AG04449 (cell line): ENCODE measurements at places on chromosomes 5 and 9.

- DNase-seq: no peak
These were observed 42.8 kb upstream of the IPPK start for GRCh38 chr9:92712767-92713166.

- no peak for DNase-seq
These were observed 79.0 kb downstream of the TAF11L14 start for GRCh38 chr5:17713301-17713700.

DNA sequence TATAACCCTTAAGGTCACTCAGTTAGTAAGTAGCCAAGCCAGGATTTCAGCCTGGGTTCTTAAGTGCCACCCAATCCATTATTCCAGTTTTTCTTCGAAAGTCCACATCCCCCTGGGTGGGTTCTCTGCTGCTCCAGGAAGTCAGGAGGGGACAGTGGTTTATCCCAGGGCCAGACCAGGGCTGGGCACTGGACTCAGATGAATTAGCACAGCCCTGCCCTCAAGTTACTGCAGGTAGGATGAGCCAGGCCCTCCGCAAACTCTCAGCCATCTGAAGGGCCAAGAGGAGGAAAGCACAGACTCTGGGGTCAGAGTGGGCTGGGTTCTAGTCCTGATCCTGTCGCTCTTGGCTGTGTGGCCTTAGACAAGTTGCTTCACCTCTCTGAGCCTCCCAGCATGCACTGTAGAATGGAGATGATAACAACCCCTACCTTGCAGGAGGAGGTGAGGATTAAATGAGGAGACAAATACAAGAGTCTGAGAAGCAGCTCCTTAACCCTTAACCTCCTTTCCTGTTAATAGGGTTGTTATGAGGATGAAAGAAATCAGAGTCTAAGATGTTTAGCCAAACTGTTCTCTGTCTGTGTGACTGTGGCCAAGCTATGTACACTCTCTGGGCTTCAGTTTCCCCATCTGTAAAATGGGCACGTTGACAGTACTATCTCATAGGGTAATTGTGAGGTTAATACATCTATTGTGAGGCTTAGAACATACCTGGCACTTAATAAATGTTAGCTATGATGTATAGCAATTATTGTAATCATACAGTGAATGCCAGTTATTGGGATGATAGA is 6.8 kb upstream of the NEURL1B start:
- DNase-seq: no peak

DNA sequence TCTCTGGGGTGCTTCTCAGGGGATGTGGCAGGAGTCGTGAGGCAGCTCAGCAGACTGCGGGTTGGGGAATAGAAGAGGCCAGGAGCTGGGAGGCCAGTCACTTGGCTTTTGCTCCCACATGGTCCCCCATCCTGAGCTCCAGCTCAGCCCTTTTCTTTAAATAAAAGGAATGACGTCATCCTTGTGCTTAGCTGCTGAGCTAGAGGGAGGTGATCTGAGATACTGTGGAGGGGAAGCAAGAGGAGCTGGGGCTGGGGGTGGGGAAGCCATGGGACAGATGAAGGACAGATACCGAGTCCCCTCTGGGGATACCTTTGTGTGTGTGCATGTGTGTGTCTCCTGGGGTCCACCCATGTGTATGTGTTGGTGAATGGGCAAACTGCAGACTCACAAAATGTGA is 89.0 kb upstream of the ARAP3 start:
- no peak for DNase-seq

DNA sequence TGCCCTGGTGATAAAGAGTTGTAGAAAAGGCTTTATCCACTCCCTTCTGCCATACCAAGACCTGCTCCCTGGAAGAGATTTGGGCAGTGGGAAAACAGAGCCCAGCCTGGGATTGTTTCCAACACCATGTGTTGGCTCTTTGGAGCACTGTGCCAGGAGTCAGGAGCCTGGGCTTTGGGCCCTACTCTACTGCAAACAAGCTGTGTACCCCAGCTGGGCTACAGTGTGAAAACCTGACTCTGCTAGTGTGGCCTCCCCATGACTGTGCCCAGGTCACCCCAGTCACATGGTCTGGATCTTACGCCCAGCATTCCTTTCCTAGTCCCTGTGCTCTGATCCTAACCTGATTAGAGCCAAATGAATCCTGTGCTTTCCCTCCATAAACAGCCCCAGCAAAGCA is 39.3 kb upstream of the SHB start:
- no peak for DNase-seq

DNA sequence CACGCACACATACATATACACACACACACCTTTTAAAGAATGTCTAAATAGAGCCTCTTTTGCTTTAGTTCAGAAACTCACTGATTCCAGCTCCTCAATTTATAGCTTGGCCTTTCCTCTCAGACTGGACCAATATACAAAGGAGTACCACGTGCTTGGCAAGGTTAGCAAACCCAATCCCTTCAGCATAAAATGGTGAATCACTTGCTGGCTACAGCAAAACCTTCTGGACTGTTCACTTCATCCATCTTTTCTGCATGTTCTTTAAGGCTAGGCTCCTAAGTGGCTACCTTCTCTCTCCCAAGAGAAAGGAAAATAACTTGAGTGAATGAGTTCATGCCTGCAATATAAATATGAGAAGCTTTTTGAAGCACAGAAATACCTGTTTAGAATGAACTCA is 109.7 kb downstream of the LPAR1 start:
- DNase-seq: no peak

- DNase-seq: no peak
These were observed 974 bp upstream of the SLC12A2 start for GRCh38 chr5:128082551-128083032.

GRCh38 chr9:86730163-86730928 is 217.0 kb downstream of the GAS1 start:
- DNase-seq: no peak

DNA sequence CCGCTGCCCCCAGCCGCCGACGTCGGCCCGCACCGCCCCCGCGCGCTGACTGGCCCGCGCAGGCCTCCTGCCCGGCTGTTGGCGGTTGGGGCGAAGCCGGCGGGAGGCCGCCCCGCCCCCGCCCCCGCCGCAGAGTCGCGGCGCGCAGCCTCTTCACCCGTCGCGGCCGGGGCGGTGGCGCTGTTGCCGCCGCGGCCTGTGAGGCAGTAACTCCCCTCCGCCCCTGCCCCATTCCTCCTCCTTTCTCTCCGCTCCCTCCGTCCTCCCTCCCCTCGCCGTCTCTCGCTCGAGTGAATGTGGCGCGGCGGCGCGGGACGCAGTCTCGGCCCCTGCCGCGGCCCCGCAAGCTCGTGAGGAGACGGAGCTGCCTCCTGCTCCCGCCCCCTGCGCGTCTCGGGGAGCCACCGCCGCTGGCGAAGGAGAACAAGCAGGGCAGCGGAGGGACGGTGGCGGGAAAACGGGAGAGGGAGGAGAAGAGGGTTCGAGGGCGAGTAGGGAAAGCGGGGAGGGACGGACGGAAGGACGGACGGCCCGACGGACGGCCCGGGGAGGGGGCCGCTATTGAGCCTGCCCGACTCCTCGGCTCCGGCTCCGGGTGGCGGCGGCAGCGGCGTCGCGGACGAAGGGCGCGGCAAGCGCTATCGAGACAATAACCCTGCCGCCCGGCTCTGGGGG is 637 bp upstream of the ERBIN start:
- no peak for DNase-seq

- DNase-seq: no peak
These were observed 307.5 kb downstream of the ZNF608 start for GRCh38 chr5:124438903-124439281.

DNA sequence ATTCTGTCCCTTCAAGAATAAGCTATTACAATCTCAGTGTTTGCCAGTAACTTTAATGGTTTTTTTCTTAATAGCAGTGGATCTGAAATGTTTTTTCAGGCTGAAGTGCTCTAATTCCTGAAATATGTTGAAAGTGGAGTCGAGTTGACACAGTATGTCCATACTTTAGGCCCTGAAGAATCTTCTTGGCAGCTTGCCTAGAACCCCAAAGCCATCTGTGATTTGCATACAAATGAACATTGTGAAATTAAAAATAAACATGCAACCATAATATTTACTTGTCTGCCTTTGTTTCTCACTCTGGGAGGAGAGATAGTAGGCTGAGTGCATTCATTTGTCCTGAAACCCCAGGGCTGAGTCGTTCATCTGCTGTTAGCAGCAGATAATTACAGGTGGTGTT is 152.7 kb downstream of the ADCY2 start:
- no peak for DNase-seq

DNA sequence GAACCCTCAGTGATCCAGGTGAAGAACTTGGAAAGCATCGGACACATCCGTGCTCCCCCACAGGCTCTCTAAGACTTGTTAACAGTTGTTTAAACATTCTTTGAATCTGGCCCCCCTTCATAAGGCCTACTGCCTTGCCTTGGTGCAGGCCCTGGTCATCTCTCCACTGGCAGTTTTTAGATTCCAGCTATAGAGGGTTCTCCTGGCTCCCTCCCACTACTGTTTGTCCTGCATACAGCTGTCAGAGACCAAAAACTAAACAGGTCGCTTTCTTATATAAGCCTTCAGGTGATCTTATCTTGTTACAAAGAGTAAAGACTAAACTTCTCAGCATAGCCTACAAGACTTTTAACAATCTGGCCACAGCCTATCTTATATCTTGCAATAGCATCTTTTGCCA is 32.3 kb downstream of the NRG2 start:
- no peak for DNase-seq

GRCh38 chr9:117887941-117888340 is 183.7 kb downstream of the TLR4 start:
- no peak for DNase-seq

GRCh38 chr9:13448482-13448881 is 169.0 kb upstream of the MPDZ start:
- DNase-seq: no peak

DNA sequence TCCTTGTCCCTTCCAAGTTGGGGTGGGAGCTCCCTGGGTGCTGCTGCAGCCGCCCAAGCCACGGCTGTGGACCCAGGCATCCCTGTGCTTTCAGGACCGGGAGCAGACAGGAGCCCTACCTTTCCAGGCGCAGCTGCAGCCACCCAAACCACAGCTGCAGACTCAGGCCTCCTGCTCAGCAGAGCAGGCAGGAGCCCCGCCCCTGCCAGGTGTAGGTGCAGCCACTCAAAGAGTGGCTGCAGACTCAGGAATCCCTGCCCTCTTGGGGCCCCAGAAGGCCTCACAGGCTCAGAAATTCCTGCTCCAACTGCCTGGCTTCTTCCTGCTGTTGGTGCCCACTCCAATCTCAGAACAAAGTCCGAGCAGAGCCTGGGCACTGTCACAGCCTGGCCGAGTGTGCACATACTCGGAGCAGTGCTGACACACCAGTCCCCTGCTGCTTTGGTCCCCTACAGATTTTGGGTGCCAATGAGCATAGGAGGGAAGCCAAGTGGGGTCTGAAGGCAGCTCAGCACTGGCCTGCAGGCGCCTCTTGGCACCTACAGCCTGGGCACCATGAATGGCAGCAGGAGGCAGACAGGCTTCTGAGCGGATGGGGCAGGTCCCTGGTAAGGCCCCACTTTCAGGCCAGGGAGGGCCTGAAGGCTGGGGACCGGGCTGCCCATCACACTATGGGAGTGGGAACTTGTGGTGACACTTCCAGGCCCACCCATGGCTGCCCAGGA is 6.0 kb upstream of the TESK1 start:
- no peak for DNase-seq

- no peak for DNase-seq
These were observed 21.9 kb upstream of the FOCAD start for GRCh38 chr9:20662156-20662555.

DNA sequence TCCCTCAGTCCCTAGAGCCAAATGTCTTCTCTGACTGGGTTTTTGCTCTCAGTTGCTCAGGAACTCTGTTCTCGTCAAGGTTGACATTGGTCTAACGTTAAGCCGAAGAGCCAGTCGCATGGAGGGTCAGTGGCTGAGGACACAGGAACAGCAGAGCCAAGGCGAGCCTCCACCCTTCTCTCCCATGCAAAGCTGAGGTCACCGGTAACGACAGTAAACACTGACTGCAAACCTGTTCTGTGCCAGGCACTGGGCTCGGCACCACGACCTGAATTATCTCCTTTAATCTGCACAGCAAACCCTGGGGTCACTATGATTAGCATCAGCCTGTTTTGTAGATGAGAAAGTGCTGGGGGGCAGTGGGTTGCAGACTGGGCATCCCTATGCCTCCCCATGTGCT is 171.0 kb downstream of the COL23A1 start:
- no peak for DNase-seq

GRCh38 chr9:129547063-129547462 is 73.8 kb downstream of the C9orf50 start:
- DNase-seq: no peak

DNA sequence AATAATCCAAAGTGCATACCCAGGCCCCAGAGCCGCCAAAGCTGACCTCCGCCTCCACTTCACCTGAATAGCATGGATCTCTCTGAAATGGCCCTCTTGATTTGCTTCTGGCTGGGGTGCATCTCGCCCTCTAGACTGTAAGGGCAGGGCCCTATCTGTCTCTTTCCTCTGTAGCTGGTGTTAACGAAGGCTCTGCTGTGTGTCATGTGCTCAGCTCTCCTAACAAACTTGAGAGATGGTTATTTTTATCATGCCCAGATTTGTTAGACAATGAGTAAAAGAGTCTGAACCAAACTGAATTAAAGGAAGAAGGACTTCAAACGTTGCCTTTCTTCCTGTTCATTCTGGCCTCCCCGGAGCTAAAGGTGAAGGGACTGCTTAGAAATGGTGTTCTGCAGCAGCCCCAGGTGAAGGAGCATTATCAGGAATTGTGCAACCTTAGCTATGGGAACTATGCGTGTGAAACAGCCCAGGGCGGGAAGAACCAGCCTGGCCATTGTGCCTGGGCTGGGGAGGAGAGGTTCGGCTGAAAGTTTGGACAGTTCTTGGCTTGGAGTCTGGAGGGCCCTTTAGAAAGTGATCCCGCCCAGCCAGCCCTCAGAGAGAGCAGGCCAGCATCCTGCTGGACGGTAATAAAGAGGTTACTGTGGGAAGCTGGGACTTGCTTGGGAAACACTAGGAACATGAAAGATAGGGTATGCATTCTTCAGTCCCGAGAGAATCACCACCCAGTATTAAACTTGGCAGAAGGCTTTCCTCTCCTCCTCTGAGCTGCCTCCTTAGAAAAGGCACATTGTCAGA is 73.5 kb downstream of the WWC1 start:
- no peak for DNase-seq

DNA sequence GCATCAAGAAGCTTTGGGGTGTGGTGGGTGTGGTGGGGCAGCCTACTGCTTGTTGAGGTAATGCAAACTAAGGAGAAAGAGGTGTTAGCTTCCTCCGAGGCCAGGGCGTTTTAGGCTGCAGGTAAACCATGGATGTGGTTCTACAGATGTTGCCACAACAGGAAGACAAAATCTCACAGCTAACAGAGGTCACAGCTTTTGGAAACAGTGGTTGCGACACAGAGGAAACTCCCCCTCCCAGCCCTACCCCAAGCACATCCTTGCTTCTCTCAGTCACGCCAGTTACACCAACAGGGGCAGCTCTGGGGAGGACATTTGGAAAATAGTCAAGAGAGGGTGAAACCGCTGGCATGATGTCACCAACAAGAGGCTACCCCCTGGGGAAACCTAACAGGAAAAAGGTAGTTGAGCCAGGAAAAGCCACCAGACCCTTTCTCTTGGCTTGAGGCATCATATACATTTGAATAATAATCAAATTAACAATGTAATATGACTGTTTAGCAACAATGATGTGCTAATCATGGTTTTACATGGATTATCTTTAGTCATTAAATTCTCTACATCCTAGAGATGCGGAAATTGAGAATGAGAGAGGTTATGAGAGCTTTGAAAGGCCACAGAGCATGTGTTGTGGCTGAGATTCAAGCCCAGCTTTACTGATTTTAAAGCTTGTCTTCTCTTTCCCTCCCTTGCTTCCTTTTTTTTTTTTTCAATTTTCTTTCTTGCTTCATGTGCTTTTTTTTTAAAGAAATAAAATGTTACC is 82.2 kb upstream of the IL12B start:
- no peak for DNase-seq
